ENCODE measurements at places on chromosomes 1 and 21. TPM values are rescaled to one million over a fixed set of nuclear protein-coding genes. Genes with fewer than 3 reads are reported as not detected.

The GBP4 gene
- total RNA-seq, result 4.6 TPM

The SH3D21 gene
- 12.1 TPM for total RNA-seq

GRCh38 chr1:101240041-101240430 is 3.2 kb downstream of the S1PR1 start:
- no peak for DNase-seq

The KRTAP7-1 gene
- total RNA-seq, result not detected

- no peak for DNase-seq
Observed at GRCh38 chr1:110144366-110144765, 5.9 kb upstream of the SLC6A17 start.

GRCh38 chr1:47682198-47682597 is 244.4 kb downstream of the FOXD2 start:
- no peak for DNase-seq

- no peak for DNase-seq
Observed at GRCh38 chr1:175390522-175391254, 198.1 kb upstream of the KIAA0040 start.

The PCBP3 gene
- 2.1 TPM for total RNA-seq

GRCh38 chr1:20511518-20512428 is 3.8 kb upstream of the MUL1 start:
- DNase-seq, result no peak

GRCh38 chr1:5819391-5820025 is 172.7 kb downstream of the NPHP4 start:
- DNase-seq, result no peak

All from mucosa of gallbladder (tissue), 1 donor.